ENCODE measurements at places on chromosomes 12 and 14.

GRCh38 chr14:81633496-81633895, 99.8 kb upstream of the SEL1L start:
- no peak for DNase-seq

- no peak for DNase-seq
These were observed 291.7 kb downstream of the C12orf75 start for GRCh38 chr12:105622220-105622619.

DNA sequence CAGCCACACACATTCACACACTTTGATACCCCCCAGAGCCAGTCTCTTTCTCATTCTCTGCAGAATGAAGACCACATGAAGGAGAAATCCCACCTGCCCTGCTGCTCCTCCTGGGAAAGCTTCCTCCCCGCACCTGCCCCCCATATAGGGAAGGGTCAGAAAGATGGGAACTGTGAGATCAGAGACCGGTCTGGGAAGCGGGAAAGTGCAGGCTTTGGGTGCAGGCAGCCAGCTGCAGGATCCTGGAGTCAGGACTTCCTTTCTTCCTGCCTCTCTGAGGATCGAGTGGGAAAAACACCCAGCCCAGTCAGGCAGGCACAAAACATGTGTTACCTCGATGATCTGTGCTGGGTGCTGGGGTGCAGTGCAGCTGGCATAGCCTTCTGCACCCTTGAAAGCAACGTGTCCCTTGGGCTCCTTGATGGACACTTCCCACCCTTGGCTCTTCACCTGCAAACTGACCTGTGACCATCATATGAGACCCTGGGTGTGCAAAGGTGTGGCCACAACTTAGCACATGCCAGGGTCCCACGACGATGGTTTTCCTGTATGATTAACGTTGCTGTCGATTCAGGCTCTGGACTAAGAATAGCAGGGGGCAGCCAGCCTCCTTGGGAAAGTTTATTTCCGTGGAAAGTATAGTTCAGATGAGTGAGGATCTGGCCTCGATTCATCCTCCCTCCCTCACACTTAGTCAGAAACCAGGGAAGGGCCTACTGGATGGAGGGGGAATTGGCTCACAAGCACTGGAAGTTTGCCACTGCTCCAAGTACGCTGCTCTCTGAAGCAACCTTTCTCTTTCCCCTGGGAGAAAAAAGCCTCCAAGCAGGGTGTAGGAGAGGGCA, 105.4 kb upstream of the MED13L start:
- no peak for DNase-seq

GRCh38 chr12:106205208-106206069, 42.4 kb downstream of the CKAP4 start:
- no peak for DNase-seq

DNA sequence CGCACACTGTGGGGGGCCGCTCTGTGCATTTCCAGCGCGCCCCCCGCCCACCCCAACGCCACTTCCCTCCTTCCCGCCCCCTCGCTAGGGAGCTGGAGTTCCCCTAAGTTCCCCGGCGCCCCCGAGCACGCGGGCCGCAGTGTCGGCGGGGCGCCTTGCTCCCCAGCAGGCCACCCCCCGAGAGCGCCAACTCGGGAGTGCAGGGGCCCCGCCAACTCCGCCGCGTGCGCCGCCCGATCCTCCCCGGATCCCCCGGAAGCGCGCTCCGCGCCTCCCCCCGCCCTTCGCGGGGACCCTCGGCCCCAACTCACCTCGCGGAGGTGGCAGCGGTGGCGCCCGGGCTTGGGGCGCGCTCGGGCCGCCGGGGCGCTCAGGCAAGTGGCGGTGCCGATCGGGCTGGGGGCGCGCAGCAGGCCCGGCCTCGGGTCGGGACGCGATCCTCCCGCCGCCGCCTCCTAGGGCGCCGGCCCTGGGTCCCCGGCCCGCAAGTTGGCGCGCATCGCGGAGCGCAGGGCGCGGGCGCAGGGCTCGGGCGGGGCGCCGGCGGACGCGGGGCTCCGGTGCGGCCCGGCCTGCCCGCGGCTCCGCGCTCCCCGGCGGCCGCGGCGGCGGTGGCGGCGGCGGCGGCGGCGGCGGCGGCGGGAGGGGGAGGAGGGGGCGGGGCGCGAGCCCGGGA, at the start of gene NCOR2:
TSS of gene NCOR2 (minus strand) at position 616 of the 676 bp plus-strand sequence. CDS start 72,361 bp downstream, outside the sequence.
- DNase-seq, result peak; percentile 36

DNA sequence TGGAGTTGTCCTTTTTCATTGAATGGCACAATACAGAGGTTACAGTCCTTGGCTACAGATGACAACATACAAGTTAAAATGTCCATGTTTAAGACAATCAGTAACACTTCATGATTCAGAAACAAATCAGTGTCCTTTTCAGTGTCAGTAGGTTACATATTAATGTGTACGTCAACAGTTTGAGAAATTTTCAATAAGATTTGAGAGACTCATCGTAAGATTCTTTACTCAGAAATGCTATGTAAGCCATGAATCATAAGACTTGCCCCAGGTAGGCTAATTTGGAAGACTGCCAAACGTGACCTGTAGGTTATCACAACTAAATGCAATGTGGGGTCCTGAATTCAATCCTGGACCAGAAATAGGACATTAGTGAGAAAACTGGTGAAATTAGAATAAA, 3.5 kb downstream of the RDH12 start:
- no peak for DNase-seq

- no peak for DNase-seq
These were observed 4.0 kb downstream of the NAB2 start for GRCh38 chr12:57092876-57093414.

DNA sequence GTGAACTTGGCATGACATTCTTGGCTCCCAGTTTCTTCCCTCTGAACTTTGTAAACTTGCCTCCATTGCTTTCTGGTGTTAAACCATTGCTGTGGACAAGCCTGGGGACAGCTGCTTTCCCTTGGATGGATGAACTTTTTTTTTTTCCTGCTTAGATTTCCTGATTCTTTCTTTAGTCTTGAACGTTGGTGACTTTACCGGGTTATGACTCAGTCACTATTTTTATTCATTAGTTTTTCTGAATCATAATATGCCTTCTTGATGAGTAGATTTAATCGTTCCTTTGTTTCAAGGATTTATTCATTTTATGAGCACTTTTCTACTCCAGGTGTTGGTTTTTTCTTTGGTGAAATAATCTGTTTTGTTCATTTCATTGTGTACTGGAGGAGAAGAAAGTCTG, 155.0 kb upstream of the RTL1 start:
- DNase-seq, result no peak

GRCh38 chr12:118059341-118060191, 1.4 kb downstream of the WSB2 start:
- DNase-seq, result no peak

GRCh38 chr12:78473136-78473535, 391.4 kb upstream of the SYT1 start:
- no peak for DNase-seq

DNA sequence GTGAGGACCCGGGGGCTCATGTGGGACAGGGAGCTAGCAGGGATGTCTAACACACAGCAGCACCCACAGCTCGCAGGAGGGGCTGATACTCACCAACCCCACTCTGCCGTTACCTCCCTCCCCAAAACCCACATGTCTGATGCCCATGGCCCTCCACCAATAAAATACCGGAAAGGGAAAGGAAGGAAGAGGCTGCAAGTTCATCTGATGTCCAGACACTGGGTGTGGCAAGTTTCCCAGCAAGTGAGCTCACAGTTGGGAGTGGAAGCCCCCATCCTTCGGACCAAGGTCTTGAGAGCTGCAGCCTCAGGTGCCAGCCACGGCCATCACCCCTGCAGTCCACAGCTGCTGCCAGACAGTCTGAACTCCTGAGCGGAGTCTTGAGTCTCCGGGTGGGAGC, 39.3 kb upstream of the DIO3 start:
- no peak for DNase-seq

DNA sequence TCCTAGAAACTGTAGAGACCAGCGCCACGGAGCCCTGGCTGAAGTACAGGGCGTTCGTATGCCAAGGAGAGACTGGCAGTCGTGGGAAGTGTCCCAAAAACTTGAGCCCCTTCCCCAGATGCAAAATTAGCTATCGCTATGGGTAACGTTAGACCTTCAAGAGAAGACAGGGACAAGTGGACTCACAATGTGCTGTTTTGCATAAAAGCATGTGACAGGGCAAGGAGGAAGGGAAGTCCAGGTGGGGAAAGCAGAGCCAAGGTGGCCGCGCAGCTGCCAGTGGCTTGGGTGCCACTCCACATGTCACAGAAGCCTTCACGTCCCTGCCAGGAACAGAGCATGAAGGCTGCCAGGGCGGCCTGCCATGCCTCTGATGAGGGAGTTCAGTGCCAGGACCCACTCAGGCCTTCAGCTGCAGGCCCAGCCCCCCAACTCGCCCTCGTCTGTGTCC, 61.2 kb upstream of the DYNC1H1 start:
- DNase-seq, result no peak

- no peak for DNase-seq
These were observed 31.5 kb upstream of the BHLHE41 start for GRCh38 chr12:26156201-26156871.

DNA sequence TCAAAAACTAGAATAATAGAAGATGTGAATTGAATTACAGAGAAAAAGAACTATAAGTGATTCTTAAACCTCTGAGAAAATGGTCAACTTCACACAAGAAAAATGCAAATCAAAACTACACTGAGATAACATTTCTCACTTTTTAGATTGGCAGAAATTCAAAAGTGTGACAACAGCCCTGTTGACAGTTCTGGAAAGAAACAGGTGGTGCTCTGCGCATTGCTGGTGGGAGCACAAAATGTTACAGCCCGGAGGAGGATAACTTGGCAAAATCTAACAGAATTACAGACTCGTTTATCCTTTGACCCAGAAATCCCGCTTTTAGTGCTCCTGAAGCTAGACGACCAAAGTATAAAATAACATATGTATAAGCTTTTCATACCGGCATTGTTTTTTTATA, 222.5 kb upstream of the CNTN1 start:
- no peak for DNase-seq

GRCh38 chr12:94098466-94098865, 49.9 kb upstream of the PLXNC1 start:
- no peak for DNase-seq

DNA sequence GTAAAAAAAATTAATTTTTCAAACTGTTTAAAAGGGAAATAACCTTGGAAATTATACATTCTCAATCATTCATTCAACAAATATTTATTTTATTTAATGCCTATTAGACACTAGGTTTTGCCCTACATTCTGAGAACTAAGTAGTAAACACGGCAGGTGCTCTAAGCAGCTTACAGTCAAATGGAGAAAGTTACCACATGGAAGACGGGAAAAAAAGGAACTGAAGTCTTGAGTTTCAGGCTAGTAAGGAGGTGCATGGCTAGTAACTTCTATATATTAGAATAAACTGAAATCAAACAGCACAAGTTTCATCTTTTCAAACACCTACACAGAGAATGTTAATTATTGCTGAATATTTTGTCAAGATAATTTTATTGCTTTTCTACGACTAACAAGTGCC, 52.9 kb downstream of the C12orf42 start:
- no peak for DNase-seq

- DNase-seq, result no peak
These were observed 68.6 kb downstream of the RESF1 start for GRCh38 chr12:32027684-32028365.

GRCh38 chr14:28141662-28142061, 624.9 kb upstream of the FOXG1 start:
- DNase-seq, result no peak

GRCh38 chr14:65703996-65704395, 291.5 kb downstream of the FUT8 start:
- no peak for DNase-seq

GRCh38 chr12:49888461-49889151, 15.1 kb downstream of the FAIM2 start:
- DNase-seq, result no peak

- DNase-seq, result no peak
These were observed 26.8 kb upstream of the ADAMTS20 start for GRCh38 chr12:43578782-43579181.

DNA sequence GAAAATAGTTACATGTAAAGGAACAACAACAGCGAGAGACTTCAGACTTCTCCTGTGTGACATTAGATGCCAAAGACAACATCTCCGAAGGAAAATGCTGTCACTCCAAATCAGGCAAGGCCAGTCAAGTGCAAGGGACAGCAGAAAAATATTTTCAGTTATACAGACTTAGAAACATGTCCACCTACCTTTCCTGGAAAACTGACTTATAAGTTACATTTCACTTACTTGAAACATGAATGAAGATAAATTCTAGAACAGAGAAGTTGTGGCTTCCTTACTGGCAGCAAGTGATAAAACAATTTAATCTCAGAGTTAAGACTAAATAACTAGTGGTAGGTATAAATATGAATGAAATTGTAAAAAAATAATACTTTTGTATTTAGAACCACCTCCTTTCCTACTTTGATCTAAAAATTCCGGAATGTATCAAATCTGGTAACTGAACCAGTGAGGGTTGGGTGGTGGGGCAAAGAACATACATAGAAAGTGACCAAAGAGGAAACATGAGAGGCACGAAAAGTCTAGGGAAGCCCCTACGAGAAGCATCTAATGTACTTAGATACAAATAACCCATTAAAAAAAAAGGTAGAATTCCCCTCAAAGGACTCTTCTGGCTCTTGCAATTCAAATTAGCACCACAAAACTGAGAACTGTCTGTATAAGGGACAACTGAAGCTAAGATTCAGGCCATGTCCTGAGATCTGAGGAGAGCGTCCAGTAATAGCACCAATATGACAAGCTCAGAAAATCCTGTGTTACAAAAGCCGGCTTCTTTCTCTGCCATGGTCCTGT, 21.2 kb downstream of the MTHFD1 start:
- no peak for DNase-seq

DNA sequence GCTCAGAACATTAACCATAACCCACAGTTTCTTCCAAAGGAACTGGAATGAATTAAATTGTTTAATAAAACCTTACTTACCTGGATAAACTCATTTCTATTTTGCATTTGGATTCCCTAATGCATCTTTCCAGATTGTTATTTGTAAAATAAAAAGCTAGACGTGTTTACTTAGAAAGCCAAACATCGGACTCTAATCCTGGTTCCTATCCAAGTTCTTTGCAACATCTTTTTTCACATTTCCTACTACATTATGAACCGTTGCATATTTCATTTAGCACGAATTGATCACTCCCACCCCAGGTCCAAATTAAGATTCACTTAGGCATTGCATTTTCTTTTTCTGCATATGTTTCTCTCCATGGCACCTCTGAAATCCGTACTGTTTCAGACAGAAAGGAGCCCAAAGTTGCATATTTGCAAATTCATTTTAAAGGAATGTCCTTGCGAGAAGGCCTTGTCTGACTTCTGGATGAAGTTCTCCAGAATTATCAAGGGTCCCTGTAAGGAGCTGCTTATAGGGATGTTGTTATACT, 164.4 kb upstream of the GSC start:
- DNase-seq, result no peak

DNA sequence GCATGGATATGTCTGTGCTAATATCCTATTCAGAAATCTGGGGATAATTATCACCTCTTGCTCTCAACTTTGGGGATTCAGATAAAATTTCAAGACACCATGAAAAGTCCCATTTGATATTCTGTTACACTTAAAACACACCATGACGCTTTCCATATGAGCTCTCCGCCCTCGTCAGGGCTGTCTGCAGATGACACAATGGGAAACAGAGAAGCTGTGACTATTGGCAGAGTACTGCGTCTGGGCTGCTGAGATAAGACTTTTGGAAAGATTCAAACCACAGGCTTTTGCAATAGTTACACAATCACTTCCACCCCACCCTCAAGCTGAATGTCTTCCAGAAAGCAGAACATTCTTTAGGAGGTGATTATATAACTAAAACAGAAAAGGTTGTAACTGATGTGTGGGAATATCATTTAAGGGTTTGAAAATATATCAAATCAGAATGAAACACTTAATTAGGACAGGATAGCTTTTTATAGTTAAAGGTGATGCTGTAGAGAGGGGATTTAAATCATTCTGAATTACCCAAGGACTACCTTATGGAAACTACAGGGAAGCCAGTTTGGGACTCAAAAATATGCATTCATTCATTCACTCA, 75.3 kb upstream of the TMPO start:
- DNase-seq, result no peak
